ENCODE measurements at places on chromosomes 5 and 9.

GRCh38 chr9:119370816-119371215 lies 1.6 kb upstream of the BRINP1 start:
- no peak for DNase-seq

DNA sequence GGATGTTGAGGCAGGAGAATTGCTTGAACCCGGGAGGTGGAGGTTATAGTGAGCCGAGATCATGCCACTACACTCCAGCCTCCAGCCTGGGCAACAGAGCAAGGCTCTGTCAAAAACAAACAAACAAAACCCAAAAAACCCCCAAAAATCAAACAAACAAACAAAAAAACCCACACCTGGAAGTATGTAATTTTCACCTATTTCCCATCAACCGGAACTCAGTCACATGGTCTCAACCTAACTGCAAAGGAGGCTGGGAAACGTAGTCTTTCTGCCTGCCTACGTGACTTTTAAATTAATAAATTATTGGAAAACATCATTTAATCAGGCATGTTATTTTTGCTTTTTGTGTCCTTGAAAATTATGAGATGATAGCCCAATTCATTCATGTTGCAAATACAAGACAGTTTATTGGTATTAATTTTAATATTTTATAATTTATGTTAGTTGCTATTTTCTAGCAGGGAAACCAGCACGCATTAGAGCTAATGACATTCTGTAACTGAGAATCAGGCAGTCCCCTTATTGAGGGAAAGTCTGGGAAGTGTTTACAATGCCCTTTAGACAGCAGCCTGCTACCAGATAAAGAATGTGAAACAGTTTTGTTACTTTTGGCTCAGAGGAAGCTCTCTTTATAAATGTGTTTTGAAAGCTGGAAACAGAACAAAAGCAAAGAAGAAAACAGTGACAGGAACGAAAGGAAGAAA lies 110.3 kb downstream of the NXNL2 start:
- DNase-seq, result no peak

GRCh38 chr5:149654231-149654630 lies 72.9 kb downstream of the ARHGEF37 start:
- no peak for DNase-seq

- DNase-seq, result no peak
These were observed 72.1 kb upstream of the ANKRD55 start for GRCh38 chr5:56305001-56305950.

DNA sequence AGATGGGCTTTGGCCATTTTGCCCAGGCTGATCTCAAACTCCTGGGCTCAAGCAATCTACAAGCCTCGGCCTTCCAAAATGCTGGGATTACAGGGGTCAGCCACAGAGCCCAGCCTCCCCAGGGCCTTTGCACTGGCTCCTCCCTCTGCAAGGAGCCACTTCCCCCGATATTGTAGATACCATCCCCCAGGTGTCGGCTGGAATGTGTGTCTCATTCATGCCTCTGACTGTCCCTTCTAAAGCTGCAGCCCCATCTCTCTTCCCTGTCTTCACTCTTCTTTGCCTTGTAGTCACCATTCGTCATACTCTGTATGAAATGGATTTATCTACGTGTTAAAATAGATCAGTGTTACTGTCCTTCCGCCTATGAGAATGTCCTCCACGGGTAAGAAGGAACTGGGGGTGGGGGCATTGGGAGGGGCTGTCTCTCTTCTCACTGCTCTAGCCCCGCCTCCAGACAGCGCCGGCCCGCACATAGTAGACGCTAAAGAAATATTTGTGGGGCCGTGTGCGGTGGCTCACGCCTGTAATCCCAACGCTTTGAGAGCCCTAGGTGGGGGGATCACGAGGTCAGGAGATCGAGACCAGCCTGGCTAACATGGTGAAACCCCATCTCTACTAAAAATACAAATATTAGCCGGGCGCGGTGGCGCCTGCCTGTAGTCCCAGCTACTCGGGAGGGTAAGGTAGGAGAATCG lies 68.5 kb downstream of the LMX1B start:
- no peak for DNase-seq

GRCh38 chr5:109506556-109506955 lies 96.8 kb upstream of the PJA2 start:
- no peak for DNase-seq

DNA sequence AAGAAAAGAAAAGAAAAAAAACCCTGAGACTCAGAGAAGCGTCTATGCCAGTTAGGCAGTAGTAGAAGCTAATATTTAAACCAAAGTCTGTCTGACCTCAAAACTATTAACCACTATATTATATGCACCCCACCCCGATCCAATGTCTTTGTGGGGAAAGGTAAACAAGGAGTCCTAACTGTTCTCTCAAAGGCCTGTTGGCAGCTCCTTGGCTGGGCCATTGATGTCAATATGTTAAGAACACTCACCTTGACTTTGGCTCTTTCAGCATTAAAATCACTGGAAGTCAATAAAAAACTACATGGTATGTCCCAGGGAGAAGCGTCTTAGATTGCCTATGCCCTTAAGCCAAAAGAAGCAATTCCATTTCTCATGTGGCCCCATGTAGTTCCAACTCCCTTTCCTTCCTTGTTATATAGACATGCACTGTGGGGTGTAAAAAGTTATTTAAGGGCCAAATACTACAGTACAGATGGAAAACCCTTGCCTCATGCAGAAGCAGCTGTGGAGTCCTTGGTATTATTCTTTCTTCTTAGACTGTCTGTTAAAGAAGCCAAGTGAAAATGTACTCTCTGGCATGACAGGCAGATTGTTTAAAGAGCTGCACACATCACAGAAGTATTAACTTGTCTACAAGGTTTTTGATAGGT lies 308.6 kb upstream of the RPS23 start:
- no peak for DNase-seq

GRCh38 chr5:97182571-97183099 lies 412 bp downstream of the RIOK2 start:
- DNase-seq, result no peak

DNA sequence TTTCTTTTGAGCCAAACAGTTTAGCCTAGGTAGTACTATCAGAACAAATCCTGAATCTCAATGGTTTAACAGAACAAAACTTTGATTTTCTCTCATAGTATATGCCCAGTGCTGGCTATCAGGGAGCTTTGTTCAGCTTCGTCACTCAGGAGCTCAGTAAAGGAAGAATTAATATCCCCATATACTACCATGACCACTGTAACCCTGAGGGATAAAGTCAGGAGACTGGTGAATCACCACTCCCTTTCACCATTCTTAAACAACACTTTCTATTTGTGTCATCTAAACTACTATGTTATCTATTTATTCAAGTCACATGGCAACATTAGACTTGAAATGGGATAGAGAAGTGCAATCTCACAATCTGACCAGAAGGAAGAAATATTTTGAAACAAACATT lies 522.6 kb upstream of the COX7C start:
- no peak for DNase-seq

DNA sequence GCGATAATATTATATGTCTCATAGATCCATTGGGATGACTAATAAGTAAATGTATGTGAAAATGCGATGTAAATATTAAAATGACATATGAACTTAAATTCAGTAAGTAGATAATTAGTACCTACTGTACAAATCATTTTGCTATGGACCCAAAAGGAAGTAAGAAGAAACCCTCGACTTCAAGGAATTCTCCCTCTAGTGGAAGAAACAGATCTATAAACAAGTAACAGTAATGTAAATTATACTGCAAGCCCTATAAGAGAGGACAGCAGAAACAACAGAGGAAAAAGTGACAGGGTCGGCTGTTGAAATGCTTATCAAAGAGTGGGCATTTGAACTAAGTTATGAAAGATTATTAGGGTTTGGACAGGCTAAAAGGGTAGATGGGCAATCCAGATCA lies 320.3 kb downstream of the DMAC1 start:
- no peak for DNase-seq

- no peak for DNase-seq
These were observed 22.5 kb downstream of the RANBP3L start for GRCh38 chr5:36279054-36279698.

DNA sequence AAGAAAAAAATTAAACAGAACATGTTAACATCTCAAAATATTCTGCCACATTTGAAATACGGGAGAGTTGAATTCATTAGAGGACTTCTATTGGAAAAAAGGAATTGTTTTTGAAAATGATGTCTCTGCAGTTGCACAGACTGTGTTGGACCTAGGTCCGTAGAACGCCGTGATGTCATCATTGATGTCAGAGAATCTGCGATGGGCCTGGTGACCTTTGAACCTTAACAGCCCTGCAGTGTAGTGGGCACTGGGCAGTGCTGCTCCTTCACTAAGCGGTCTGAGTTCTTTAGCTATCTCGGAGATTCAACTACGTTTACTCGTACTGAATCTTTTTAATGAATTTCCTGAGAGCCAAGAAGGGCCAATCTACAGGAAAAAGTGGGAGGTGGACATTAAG lies at the start of gene FAM170A:
TSS of gene FAM170A (plus strand) at position 220 of the 400 bp plus-strand sequence. CDS start 211 bp downstream, outside the sequence.
- no peak for DNase-seq

DNA sequence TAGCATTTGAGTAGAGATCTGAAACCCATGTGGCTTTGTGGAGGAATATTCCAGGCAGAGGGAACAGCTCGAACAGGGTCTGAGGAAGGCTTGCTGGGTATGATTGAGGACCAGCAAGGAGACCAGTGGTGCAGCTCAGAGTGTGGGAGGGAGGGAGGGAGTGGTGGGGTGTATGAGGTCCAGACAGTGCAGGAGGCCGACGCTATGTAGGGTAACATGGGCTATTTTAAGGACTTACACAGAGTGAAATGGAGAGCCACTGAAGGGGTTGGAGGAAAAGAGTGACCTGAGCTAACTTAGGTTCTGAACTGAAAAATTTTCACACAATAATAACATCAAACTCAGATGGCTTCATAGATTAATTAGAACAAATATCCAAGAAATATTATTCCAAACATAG lies 41.9 kb downstream of the HMGXB3 start:
- DNase-seq, result no peak

- peak; percentile 17 for DNase-seq
These were observed 47.7 kb downstream of the AMBP start for GRCh38 chr9:114030364-114030763.

DNA sequence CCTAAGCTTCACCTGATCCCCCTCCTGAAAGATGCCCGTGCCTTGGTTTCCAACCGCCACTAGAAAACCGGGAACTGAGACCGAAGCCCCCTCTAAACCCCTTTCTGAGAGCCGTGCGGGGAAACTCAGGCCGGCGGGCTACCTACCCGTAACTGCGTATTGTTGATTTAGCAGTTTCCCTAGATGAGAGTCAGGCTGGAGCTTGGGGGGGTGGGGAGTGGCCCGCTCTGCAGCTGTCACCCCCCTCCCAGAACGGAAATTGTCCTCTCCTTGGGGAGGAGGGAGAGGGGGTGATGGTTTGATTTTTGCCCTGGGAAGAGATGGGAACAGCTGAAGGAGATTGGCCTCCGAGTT lies 2.5 kb downstream of the CXXC5 start:
- no peak for DNase-seq

GRCh38 chr5:147332658-147333057 lies 97.8 kb downstream of the STK32A start:
- no peak for DNase-seq

GRCh38 chr9:123586275-123586674 lies 230.3 kb downstream of the CRB2 start:
- DNase-seq, result no peak

DNA sequence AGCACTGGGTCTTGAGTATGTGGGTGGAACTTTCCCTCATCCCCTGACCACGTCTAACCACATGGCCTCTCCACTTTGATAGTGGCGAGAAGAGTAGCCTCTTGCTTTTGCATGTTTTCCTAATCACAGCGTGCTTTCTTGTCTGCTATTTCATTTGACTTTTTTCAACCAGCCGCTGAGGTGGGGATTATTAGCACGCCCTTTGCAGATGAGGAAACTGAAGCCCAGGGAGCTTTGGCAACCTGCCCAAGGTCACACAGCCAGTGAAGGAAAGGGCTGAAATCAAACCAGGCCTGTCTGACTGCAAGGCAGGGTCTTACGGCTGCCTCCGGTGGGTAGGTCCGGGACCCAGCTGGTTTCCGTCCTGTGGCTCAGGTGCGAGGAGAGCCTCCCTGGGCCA lies 106.5 kb upstream of the MSX2 start:
- DNase-seq, result no peak

DNA sequence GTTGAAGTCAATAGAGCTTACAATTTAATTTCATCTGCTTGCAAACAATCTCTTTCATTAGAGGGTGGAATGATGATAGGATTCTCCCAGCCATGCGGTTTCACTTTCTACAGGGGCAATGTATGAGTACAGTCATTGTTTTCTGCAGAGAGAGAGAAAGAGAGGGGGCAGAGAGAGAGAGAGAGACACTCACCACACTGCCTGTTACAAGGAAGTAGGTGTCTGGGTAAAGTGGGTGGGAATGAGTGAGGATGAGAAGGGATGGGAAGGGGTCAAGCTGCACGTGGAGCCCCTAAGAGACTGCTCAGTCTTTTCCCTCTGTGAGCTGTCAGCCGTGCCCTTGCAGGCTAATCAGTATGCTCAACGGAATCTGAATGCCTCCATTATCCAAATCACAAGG lies 454.3 kb downstream of the KDM4C start:
- DNase-seq, result no peak

- DNase-seq, result no peak
These were observed 348.4 kb upstream of the FTMT start for GRCh38 chr5:121503111-121503840.

- peak; percentile 43 for DNase-seq
These were observed 167.9 kb upstream of the PANK3 start for GRCh38 chr5:168746893-168747640.

DNA sequence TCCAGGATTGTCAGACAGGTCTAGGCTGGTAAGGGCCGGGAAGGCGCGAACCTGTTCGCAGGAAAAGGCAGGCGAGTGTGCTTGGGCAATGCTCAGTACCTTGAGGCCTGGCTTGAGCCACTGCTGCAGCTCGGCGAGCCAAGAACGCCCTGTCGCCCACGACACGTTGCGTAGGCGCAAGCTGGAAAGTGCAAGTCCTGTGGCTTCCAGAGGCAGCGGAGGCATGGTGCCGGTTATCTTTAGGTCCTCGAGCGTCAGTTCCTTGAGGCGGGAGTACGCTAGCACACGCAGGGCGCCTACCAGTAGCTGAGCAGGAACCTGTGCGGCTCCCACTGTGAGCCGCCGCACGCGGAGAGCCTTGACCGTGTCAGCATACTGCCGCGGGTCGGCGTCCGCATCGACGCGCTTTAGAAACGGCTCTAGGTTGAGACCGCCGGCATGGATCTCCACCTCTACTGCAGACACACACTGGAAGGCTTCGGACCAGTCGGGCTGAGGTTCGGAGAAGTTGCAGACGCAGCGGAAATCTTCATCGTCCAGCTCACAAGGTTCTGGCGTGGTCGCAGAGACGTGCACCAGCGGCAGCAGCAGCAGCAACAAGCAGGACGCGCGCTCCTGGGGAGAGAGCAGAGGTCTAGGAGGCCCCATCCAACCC lies 482 bp downstream of the CD14 start:
- DNase-seq, result peak; percentile 82

GRCh38 chr5:127834094-127834531 lies 130.9 kb downstream of the CCDC192 start:
- no peak for DNase-seq

- no peak for DNase-seq
These were observed 208.8 kb downstream of the MELK start for GRCh38 chr9:36781533-36781932.

GRCh38 chr5:172442592-172442991 lies 11.7 kb downstream of the SH3PXD2B start:
- no peak for DNase-seq

- no peak for DNase-seq
These were observed 20.0 kb upstream of the TEK start for GRCh38 chr9:27088981-27089380.

Measured in activated CD8-positive, alpha-beta memory T cell treated with anti-CD3 and anti-CD28 coated beads for 24 hours (primary cell).